AG10803 (cell line): ENCODE measurements at places on chromosomes 7 and 10.

DNA sequence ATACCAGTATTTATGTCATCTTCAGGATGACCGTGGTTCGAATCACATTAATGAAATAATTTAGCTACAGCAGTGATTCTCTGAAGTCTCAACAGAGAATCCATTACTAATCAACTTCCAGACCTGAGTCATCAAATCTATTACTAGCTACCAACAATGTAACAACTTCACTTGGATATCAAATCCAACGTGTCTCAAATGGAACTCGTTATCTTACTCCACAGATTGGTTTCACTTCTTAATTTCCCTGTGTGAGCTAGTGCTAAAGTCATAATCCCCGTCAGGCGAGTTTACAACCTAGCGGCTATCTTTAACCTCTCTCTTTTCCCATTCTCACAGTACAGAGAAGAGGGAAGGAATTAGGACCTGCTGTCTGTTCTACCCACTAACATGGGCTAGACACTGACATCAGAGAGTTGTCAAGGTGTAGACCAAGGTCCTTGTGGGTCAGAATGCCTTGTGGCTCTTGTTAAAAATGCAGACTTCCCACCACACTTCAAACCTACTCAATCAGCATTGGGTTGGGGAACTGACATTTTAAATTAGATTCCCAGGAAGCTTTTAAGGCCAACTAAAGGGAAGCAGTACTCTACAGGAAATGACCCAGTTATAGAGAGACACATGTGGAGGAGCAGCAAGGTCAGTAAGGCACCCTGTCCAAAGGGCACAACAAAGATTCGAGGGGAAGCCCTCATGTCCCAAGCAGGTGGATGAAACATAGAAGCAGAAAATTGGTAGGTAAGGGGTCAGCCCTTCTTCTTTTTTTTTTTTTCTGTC lies 57.3 kb upstream of the GSAP start:
- DNase-seq = no peak

GRCh38 chr10:88113232-88113631 lies 249.8 kb downstream of the PTEN start:
- DNase-seq = peak; percentile 28

GRCh38 chr10:7121154-7121797 lies 289.6 kb downstream of the SFMBT2 start:
- no peak for DNase-seq

DNA sequence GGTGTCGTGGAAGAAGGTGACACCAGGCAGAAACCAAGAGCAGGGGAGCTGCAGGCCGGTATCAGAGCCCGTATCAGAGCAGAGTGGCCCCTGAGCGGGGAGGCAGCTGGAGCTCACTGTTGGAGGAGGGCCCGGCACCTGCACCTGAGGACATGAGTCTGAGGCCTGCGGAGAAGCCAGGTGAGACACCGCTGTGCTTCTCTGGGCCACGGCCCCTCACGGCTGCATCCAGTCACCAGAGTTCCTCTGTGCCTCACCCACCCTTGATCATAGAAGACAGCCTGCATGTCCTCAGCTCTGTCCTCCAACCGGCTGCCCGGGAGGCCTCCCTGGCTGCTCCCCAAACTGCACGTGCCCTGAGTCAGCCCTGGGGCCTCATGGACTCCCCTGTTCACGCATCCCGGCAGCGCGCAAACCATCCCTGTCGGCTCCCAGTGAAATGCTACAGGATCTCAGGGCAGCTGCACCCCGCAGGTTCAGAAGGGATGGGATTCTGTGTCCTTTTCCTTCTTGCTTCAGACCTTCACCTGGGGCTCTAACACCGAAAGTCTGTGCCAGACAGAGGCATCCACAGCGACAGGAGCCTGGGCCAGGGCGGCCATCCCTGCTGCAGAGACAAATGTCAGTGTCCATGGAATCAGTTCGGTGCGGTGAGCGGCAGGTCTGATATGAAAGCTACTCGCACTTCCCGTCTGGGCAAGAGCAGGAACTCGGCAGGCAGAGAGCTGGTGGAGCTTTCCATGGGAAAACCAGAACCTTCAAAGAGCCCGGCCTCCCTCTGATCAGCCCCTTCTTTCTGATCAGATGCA lies 111.9 kb upstream of the FAM20C start:
- no peak for DNase-seq
